ENCODE measurements at places on chromosomes 12 and 14.

- no peaks in the 10 kb centered on the region for H3K27me3 ChIP-seq
- no peak overlapping the region for H3K27ac ChIP-seq
- no peaks in the 10 kb centered on the region for H3K36me3 ChIP-seq
- no peak overlapping the region for H3K4me3 ChIP-seq
Observed at GRCh38 chr12:1422604-1423315, 171.6 kb downstream of the FBXL14 start.

DNA sequence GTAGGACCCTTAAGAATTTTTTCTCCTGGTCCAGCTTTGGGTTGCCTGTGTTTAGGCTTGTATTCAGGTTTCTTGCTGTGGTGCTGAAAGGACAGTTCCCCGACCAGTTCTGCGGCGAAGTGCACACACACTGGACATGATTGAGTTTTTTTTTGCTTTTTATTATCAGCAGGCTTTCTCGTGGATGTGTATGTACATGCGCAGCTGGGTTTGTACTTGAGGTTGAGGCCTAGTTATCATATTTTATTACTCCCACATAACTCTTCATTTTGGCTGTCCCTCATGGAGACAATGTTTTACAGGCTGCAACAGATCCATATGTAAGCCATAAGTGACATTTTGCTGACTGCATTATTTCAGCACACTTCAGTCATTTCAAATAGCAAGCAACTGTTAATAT is 2.5 kb downstream of the SCN8A start:
- no peaks in the 10 kb centered on the region for H3K27me3 ChIP-seq
- no peak overlapping the region for H3K4me3 ChIP-seq
- H3K27ac ChIP-seq = no peak overlapping the region
- H3K4me1 ChIP-seq = peaks cover 5% of the 10 kb centered on the region
- DNase-seq = no peak
- no peaks in the 10 kb centered on the region for H3K36me3 ChIP-seq

DNA sequence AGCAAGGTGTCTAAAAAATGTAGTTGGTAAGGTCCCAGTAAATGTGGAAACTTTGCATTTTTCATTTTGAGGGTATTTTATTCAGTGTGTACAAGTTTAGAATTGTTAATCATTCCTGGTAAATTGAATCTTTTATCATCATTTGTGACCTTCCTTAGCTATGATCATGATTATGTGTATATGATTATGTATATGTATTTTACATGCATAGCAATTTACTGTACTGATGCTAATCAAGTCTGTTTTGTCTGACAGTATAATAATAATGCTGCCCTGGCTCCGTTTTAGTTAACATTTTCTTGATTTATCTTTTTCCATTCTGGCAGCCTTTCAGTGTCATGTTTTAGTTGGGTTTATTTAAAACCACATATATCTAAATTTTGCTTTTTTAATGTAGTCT is 9.4 kb downstream of the WASHC4 start:
- H3K36me3 ChIP-seq = no peaks in the 10 kb centered on the region
- H3K27ac ChIP-seq = no peak overlapping the region
- no peaks in the 10 kb centered on the region for H3K27me3 ChIP-seq
- H3K4me3 ChIP-seq = no peak overlapping the region
- H3K4me1 ChIP-seq = peaks cover 10% of the 10 kb centered on the region
- no peak for DNase-seq

DNA sequence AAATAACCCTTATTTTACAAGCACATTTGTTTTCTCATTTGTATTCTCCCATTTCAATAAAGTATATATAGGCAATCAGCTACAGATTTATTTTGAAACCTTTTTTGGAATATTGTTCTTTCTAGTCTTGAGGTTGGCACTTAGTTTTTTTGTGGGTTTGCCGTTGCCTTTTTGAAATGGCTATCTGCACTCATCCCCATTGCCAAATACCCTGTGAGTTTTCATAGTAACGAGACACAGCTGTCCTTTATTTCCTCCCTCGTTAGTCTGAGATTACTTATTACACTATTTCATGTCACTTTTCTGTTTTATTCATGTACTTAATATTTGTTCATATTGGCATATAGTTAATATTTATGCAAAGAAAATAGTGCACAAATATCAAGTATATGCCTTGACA is 1104.0 kb downstream of the SLC6A15 start:
- no peak for DNase-seq
- H3K27ac ChIP-seq = no peak overlapping the region
- no peaks in the 10 kb centered on the region for H3K4me1 ChIP-seq
- no peaks in the 10 kb centered on the region for H3K27me3 ChIP-seq
- H3K4me3 ChIP-seq = no peak overlapping the region
- no peaks in the 10 kb centered on the region for H3K36me3 ChIP-seq

DNA sequence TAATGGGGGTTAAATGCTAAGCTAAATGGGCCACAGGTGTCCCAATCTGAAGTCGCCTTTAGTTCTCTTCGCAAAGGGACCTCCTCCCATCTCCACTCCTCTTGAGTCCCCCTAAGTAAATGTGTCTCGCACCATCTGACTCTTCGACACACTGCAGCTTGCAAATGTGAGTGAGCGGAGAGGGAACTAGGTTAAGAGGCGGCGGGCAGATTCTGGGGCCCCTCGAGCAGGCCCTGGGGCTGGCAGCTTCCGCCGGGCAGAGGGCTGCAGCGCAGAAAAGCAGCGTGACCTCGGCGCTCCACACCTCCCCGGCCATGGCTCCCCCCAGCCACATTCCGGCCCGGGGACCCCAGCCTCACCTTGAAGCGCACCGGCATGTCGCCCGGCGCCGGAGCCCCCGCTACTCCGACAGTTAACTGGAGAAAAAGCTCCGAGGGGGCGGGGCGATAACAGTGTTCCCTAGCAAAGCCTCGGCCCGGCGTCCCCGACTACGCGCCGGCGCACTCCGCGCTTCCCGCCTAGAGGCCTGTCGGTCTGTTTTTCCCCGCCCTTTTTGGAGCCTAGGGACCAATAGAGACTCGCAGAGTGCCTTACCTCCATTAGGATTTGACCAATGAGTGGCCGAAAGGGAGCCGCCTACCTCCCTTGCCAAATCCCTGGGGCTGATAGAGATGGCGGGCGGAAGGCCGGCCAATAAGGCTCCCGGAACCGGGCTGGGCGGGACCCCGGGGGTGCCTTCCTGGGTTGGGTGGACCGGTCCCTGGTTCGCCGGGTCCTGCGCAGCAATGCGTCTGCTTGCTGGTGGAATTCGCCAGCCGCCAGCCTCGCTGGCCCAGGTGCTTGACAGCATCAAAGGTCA is at the start of gene MDM1:
Gene MDM1 (minus strand): TSS at position 494 of the 859 bp plus-strand sequence. CDS start 117 bp downstream, at position 377.
- H3K4me3 ChIP-seq = peak within 1 kb of the TSS; percentile 87
- peak; percentile 98 for DNase-seq
- no peaks in the 10 kb centered on the region for H3K27me3 ChIP-seq
- peaks cover 14% of the 10 kb centered on the region for H3K4me1 ChIP-seq

DNA sequence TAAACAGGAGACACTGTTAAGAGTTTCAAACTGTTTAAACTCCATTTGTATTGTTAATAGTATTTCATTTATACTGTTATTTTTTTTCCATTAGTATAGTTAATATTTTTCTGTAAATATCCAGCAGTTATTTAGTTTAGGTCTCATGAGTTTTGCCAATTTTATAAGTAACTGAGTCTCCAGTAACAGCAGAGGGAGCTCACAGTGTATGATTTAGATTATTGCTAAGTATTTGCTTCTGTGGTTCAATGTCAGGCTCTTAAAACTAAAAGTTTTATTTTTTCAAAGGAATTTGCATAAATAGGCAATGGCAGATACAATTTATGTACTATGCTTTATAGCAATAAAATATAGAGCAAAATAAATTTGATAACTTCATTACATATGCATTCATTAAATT is 209.7 kb downstream of the ATXN7L3B start:
- no peak overlapping the region for H3K4me3 ChIP-seq
- no peak for DNase-seq
- H3K4me1 ChIP-seq = no peaks in the 10 kb centered on the region
- H3K36me3 ChIP-seq = no peaks in the 10 kb centered on the region
- no peaks in the 10 kb centered on the region for H3K27me3 ChIP-seq
